Endothelial cell of umbilical vein (primary cell): ENCODE measurements at places on chromosomes 4 and X.

DNA sequence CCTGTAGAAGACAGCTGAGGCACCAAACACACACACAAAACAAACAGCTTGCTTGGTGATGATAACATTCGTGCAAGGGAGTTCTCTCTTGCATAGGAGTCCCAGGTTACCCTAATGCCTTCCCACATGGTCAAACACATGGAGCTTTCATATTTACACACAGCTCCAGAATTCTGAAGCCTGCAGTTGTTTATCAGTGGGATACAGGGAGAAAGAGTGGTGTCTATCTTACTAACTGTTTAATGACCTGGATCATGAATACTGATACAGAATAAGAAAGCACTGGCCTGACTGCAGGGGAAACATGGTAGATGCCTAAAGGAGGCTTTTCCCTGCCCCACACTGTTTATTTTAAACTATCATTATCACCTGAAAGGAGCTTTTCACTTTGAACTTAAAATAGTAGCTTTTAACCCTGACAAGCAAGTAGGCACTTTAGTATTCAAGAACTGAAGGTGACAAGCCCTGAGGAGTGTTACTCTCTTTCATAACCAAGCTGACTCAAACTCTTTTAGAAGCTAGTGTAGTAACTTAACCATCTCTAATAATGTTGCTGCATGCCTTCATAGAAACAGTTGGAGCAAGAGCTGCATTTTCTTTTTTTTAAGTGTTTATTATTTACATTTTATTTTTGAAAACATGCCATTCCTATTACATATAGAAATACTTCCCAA lies 15.6 kb downstream of the TET2 start:
- DNase-seq = no peak
- H3K36me3 ChIP-seq = no peaks in the 10 kb centered on the region
- H3K4me3 ChIP-seq = no peak overlapping the region
- H3K4me1 ChIP-seq = no peaks in the 10 kb centered on the region
- no peaks in the 10 kb centered on the region for H3K27me3 ChIP-seq
- no peak overlapping the region for H3K27ac ChIP-seq

DNA sequence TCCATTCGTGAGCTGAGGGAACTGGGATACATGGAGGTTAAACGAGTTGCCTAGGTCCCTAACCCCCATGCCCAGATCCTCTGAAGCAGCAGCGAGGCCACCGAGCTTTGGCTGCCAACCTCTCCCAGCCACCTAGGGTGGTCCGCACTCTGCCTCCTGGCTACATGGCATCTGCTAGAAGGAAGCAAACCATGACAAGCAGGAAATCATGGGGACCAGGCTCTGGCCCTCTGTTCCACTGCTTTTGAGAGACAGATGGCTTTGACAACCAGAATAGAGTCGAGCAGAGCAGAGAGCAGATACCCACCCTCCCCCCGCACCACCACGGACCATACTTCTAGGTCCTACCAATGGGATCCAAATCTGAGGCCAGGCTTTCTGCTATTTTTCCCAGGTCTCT lies 37.5 kb upstream of the NKRF start:
- no peak for DNase-seq
- H3K36me3 ChIP-seq = no peaks in the 10 kb centered on the region
- no peak overlapping the region for H3K27ac ChIP-seq
- peaks cover 3% of the 10 kb centered on the region for H3K4me1 ChIP-seq
- H3K4me3 ChIP-seq = no peak overlapping the region

DNA sequence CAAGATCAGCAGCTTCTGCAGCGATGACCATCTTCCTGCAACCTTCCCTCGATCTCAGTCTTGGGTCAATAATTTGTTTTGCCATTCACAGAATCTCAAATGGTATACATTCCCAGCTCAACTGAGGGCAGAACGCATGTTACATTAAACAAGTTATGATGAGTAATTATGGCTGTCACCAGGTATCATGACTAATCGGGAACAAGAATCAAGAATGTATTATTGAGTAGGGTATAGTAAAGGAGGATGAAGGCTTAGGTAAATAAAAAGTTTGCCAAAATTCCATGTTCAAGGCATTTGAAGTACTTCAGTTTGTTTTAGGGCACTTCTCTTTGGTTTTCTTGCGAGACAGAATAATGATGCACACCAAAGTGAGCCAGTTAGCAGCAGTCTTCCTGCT lies 194.1 kb downstream of the SH2D1A start:
- no peak for DNase-seq
- no peak overlapping the region for H3K27ac ChIP-seq

GRCh38 chrX:139559383-139560042 lies 29.0 kb downstream of the F9 start:
- peak; percentile 26 for DNase-seq
- H3K4me1 ChIP-seq = no peaks in the 10 kb centered on the region
- no peak overlapping the region for H3K27ac ChIP-seq
- H3K4me3 ChIP-seq = no peak overlapping the region
- H3K36me3 ChIP-seq = no peaks in the 10 kb centered on the region
- no peaks in the 10 kb centered on the region for H3K27me3 ChIP-seq

DNA sequence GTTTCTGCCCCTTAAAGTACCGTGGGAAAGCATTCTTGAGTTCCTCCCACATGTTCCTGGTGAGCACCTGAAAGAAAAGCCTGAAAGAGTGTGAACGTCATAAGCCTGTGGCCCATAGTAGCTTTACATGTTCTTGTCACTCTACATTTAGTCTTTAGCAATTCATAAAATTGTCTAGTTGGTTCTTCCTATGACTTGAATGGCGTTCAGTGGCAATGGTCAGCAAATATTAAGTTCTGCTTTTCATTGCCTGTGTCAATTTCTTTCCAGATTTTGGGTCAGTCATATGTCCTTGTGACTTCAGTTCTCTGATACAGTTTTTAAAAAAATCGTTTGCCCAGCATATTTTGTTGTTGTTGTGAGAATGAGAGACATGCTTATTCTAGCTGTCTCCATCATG lies 650.0 kb upstream of the BOD1L1 start:
- no peak overlapping the region for H3K4me3 ChIP-seq
- no peaks in the 10 kb centered on the region for H3K4me1 ChIP-seq

- no peaks in the 10 kb centered on the region for H3K27me3 ChIP-seq
- peaks cover 2% of the 10 kb centered on the region for H3K36me3 ChIP-seq
- no peak for DNase-seq
- peaks cover 8% of the 10 kb centered on the region for H3K4me1 ChIP-seq
- H3K27ac ChIP-seq = no peak overlapping the region
These were observed 2.7 kb downstream of the CCDC120 start for GRCh38 chrX:49061490-49061889.

- no peaks in the 10 kb centered on the region for H3K27me3 ChIP-seq
- no peak for DNase-seq
- H3K4me3 ChIP-seq = no peak overlapping the region
- no peak overlapping the region for H3K27ac ChIP-seq
- no peaks in the 10 kb centered on the region for H3K4me1 ChIP-seq
- H3K36me3 ChIP-seq = no peaks in the 10 kb centered on the region
These were observed 29.7 kb upstream of the PPP2R2C start for GRCh38 chr4:6502147-6502546.

DNA sequence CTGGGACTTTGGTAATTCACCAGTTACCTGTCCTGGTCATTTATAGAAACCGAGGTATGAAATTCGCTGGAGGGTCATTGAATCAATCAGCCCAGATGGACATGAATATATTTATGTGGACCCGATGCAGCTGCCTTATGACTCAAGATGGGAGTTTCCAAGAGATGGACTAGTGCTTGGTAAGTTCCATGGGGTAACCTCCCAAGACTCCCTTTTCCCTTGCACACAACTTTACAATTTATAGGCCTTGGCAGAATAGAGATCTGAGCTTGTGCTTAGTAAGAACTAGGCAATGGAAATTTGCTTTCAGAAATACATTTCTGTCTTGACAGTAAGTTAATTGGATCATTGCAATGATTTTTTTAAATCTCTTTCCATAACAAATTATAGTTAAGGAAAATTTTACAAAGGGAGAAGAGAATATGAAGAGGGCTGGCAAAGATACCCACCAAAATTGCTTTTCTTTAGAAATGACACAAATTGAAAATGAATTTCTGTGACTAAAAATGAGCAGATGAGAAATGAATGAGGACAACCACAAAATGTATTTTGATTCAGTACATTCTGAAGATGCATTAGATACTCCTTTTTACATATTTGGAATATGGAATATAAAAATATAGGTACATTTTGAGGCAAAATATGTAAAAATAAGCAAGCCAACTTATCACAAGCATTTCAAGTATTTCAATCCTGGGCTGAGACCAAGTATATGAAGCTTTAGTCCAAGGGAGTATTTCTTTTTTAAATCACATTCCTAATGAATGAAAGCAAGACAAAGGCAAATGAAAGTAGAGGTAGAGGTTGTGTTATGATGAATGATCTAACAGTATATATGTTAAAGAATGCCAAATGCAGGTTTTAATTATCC lies 45.9 kb downstream of the PDGFRA start:
- peaks cover 10% of the 10 kb centered on the region for H3K27me3 ChIP-seq
- no peaks in the 10 kb centered on the region for H3K36me3 ChIP-seq
- H3K27ac ChIP-seq = no peak overlapping the region
- peaks cover 32% of the 10 kb centered on the region for H3K4me1 ChIP-seq
- DNase-seq = no peak

- H3K4me3 ChIP-seq = no peak overlapping the region
- H3K36me3 ChIP-seq = no peaks in the 10 kb centered on the region
- no peaks in the 10 kb centered on the region for H3K27me3 ChIP-seq
- peaks cover 14% of the 10 kb centered on the region for H3K4me1 ChIP-seq
- H3K27ac ChIP-seq = no peak overlapping the region
These were observed 223.2 kb downstream of the PCDH7 start for GRCh38 chr4:30943356-30943755.

- no peak overlapping the region for H3K4me3 ChIP-seq
- no peak overlapping the region for H3K27ac ChIP-seq
- no peaks in the 10 kb centered on the region for H3K36me3 ChIP-seq
- peaks cover 21% of the 10 kb centered on the region for H3K27me3 ChIP-seq
These were observed 32.7 kb upstream of the TMEM150C start for GRCh38 chr4:82594456-82594855.

DNA sequence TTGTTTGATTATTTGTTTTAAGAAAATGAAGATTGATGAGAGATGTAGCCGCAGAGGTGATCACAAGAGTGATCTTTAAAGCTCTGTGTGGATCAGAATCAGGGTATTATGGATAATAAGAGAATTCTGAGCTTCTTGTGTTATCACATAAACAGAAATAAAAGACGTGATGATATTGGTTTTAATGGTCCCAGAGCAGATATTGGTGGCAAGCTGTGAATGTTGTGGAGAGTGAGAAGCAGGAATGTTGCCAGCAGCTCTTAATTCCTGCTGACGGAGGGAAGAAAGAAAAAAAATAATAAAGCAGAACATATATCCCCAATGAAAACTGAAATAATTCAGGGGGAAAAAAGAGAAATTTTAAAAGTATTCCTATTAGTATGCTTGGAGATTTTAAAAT lies 1015.9 kb downstream of the PCDH18 start:
- no peak overlapping the region for H3K4me3 ChIP-seq
- H3K36me3 ChIP-seq = no peaks in the 10 kb centered on the region
- no peak for DNase-seq
- no peaks in the 10 kb centered on the region for H3K4me1 ChIP-seq
- H3K27me3 ChIP-seq = no peaks in the 10 kb centered on the region

- no peak overlapping the region for H3K27ac ChIP-seq
- H3K4me3 ChIP-seq = no peak overlapping the region
- no peaks in the 10 kb centered on the region for H3K36me3 ChIP-seq
These were observed 78.7 kb upstream of the PCDH18 start for GRCh38 chr4:137610960-137611359.

DNA sequence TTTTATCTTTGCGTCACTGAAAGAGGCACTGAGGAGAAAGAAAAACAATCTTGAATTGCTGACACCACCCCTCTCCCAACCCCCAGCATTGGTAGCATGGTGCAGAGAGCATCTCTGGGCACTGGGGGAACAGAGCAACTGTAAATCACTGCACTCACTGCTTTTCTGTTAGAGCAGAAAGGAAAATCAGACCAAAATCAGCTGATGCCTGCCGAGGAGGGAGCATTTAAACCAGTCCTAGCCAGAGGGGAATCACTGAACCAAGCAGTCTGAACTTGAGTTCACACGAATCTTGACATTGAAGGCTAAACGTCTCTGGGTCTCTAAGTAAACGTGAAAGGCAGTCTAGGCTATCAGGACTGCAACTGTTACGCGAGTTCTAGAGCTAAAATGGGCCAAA lies 205.8 kb downstream of the SPANXN4 start:
- H3K36me3 ChIP-seq = no peaks in the 10 kb centered on the region
- H3K27me3 ChIP-seq = no peaks in the 10 kb centered on the region
- no peak overlapping the region for H3K27ac ChIP-seq
- no peaks in the 10 kb centered on the region for H3K4me1 ChIP-seq

- DNase-seq = no peak
- H3K4me1 ChIP-seq = no peaks in the 10 kb centered on the region
- no peaks in the 10 kb centered on the region for H3K27me3 ChIP-seq
- H3K27ac ChIP-seq = no peak overlapping the region
- H3K36me3 ChIP-seq = no peaks in the 10 kb centered on the region
These were observed 157.6 kb downstream of the POLA1 start for GRCh38 chrX:24851289-24851688.

- no peaks in the 10 kb centered on the region for H3K4me1 ChIP-seq
- H3K4me3 ChIP-seq = no peak overlapping the region
- DNase-seq = no peak
- no peak overlapping the region for H3K27ac ChIP-seq
- no peaks in the 10 kb centered on the region for H3K36me3 ChIP-seq
These were observed 248.7 kb downstream of the ARHGAP10 start for GRCh38 chr4:147980586-147980985.

GRCh38 chr4:118888666-118889311 lies at the start of gene SYNPO2:
SYNPO2 (plus strand) TSS chr4:118888854; CDS start chr4:118889037, 183 bp downstream.
- no peak within 1 kb of the TSS for H3K27ac ChIP-seq
- DNase-seq = peak; percentile 76
- peaks cover 8% of the 10 kb centered on the region for H3K4me1 ChIP-seq

DNA sequence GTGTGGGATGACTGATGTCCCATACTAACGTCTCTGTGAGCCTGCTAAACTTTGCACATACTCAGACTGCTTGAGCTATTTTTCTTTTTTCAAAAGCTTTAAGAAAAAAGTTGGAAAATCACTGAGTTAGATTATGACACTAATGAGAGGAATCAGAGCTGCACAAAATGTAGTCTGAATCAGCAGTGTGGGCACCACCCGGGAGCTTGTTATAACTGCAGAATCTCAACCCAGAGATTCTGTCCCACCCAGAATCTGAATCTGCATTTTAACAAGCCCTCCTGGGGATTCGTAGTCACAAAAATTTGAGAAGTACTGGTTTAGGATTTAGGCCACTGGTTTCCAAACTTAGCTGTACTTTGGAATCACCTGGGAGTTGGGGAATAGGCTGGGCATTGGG lies 102.1 kb upstream of the MID1IP1 start:
- H3K27me3 ChIP-seq = no peaks in the 10 kb centered on the region
- no peak overlapping the region for H3K27ac ChIP-seq
- DNase-seq = no peak

GRCh38 chr4:5974321-5974720 lies 43.9 kb downstream of the C4orf50 start:
- H3K36me3 ChIP-seq = no peaks in the 10 kb centered on the region
- H3K4me1 ChIP-seq = no peaks in the 10 kb centered on the region
- no peaks in the 10 kb centered on the region for H3K27me3 ChIP-seq
- no peak overlapping the region for H3K27ac ChIP-seq
- no peak overlapping the region for H3K4me3 ChIP-seq
- no peak for DNase-seq

- H3K4me1 ChIP-seq = no peaks in the 10 kb centered on the region
- DNase-seq = no peak
- no peaks in the 10 kb centered on the region for H3K36me3 ChIP-seq
- H3K27ac ChIP-seq = no peak overlapping the region
- H3K4me3 ChIP-seq = no peak overlapping the region
These were observed 25.8 kb upstream of the USP46 start for GRCh38 chr4:52684896-52685295.
